ENCODE measurements at places on chromosomes 2 and 18. TPM values are rescaled to one million over a fixed set of nuclear protein-coding genes. Genes with fewer than 3 reads are reported as not detected.

The TBR1 gene
- 0.06 TPM for total RNA-seq

The MAPK4 gene
- not detected for total RNA-seq

The ERMN gene
- 23.6 TPM for total RNA-seq

The EFR3B gene
- total RNA-seq, result not detected

The NT5DC4 gene
- total RNA-seq, result not detected

The IL36G gene
- total RNA-seq, result not detected

The NEURL3 gene
- not detected for total RNA-seq

The MYL12A gene
- 129 TPM for total RNA-seq

The VWC2L gene
- total RNA-seq, result not detected

The GRHL1 gene
- 0.76 TPM for total RNA-seq

The NTSR2 gene
- total RNA-seq, result not detected

The EMILIN1 gene
- 0.11 TPM for total RNA-seq
